GM10248 (cell line): ENCODE measurements at places on chromosomes 11 and 22.
A peak's percentile ranks its signal among the peaks of the same experiment; 100 is the strongest.

DNA sequence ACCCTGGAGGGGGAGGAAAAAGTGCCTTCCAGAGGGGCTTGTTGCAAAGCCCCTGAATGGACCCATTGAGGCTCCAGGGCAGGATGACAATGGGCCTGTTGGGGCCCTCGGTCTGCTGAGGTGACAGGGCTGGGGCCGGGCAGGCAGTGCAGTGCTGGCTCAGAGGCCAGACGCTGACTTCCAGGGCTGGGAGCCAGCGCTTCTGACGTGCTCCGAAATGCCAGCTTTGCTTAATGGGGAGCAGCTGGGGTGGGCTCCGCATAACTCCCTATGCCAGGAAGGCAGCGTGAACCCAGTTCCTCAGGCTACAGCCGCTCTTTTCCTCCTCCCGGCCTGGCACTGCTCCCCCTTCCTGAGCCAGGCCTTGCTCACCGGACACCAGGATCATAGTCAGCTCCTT, 17.7 kb downstream of the NAV2 start:
- DNase-seq: no peak

DNA sequence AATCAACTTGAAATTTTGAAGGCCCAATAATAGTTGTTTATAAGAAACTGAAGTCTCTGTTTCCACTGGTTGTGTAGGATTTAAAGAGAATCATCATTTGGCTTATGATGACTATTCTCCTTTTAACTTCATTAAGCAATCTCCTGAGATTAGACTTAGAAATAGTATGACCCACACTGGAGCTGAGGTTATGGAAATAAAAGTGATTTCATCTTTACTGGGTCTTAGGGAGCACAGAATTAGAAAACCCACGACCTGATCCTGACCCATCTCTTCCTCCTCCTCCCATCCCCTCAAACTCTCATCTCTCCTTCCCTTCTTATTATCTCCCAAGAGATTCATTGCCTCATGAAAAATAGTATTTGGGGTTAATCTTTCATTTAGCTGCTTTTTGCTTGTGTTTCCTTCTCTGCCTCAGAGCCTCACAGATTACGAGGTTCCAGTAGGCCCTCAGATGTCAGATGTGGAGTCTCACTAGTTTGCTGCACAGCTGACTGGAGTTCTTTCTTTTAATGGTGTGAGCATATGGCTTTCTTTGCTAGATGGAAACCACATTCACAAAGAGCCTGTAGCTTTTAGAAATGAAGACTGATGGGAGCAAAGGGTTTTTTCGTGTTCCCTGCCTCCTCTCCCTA, 85.0 kb downstream of the ALX4 start:
- no peak for DNase-seq

- DNase-seq: no peak
Observed at GRCh38 chr22:43974028-43974545, 18.8 kb downstream of the SAMM50 start.

DNA sequence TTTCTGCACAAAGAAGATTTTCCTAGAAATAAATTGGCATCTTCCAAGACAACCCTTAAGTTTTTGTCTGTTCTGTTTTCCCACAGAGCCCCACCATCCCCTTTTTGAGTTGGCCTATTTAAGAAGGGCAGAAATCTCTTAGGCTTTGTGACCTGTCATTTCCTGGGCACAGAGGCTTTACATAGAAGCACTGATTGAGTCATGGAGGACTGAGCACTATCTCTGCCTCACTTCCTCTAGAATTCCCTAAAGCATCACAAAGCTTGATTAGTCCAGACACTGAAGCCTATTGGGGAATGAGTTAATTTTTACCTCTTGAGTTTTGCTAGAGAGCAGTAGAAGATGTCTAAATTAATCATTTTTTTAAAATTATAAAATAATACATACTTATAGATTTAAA, 25.4 kb downstream of the TRIM44 start:
- DNase-seq: no peak

- DNase-seq: peak; percentile 9
Observed at GRCh38 chr11:103109818-103110388, 677 bp downstream of the DYNC2H1 start.

DNA sequence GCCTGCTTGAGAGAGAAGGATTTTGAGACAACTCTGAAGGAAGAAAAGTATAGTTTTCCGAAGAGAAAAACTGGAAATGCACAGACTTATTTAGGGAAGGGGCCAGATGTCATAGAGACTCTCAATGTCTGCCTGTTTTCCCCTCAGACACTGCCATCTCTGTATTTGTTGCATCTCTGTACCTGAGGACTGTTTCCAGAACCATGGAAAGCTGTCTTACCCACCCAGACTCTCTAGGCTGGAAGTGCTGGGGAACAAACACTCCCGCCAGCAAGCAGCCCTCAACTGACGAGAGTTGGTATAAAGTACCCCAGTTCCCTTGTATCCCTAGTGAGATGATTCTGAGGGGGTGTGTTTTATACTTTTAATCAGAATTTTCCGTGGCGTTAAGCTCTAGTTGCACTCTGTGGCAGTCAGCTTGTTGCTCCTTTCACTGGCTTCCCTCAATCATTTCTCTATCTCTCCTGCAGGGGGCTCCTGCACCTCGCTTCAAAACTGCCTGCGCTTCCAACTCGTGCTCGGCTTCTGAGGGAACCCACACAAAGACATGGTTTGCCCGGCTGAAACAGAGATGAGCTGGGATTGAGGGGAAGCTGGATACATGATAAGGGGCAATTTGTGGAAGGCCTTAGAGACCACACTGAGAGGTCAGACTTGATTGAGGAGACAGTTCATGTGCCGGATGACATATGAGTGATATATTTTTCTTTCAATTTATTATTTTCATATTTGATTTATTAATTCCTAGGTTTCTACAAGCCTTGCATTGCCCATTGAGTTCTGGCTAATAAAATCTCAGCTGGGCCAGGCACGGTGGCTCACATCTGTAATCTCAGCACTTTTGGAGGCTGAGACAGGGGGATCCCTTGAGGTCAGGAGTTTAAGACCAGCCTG, 36.9 kb upstream of the CLPB start:
- DNase-seq: peak; percentile 69

DNA sequence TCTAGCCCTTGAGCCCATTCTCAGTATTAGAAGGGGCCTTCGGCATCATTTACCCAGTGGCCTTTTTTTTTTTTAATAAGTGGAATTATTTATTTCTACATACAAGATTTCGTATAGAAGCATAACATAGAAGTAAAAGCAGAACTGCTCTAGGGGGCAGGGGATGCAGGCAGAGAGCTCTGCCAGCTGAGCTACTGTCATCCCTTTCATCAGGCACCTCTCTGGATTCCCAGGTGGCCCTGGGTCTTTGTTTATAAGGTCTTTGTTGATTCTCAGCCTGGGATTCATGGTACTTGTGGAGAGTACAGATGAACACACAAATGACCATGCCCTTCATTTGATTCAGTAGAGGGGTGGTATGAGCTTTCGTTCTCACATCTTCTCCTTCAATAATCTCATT, 66.4 kb downstream of the GAB2 start:
- no peak for DNase-seq

GRCh38 chr11:19055016-19055415, 5.5 kb downstream of the MRGPRX2 start:
- no peak for DNase-seq

DNA sequence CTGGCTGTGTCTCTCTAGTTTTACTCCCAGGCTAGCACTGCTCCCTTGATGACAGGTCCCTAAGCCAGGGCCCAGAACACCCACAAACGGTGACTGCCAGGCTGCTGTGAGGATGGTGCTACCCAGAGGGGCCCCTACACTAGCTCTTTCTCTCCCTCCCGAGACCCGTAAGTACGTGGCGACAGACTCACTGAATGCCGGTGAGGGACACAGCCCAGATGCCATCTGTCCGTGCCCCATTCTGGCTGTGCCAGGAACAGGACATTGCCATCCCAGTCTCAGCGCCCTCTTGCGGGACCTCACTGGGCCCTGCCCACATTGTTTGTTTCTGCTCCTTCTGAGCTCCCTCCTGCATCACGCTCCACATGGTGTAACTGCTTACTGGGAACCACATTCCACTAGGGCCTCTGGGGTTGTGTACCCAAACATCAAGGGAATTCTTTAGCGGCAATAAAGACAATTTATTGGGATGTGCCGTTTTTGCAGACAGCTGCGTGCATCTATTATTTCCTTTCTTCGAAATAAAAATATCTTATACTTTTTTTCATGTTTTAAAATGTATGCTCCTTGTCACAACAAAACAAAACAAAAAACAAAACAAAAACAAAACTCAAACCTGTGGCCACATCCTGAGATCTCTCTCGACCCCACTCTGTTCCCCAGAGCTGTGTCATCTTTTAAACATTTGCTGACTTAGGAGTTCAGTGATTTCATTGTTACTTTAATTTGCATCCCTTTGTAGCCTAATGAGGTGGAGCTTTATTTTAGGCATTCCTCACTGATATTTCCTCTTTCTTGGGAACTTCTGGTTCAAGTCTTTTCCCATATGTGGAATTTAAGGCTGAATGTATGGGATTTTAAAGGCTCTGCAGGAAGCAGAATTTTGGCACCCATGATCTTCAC, 4.4 kb upstream of the TPCN2 start:
- no peak for DNase-seq

GRCh38 chr11:3165916-3166267, 782 bp upstream of the OSBPL5 start:
- DNase-seq: no peak

- DNase-seq: no peak
Observed at GRCh38 chr22:46187862-46188261, 37.5 kb downstream of the PPARA start.

DNA sequence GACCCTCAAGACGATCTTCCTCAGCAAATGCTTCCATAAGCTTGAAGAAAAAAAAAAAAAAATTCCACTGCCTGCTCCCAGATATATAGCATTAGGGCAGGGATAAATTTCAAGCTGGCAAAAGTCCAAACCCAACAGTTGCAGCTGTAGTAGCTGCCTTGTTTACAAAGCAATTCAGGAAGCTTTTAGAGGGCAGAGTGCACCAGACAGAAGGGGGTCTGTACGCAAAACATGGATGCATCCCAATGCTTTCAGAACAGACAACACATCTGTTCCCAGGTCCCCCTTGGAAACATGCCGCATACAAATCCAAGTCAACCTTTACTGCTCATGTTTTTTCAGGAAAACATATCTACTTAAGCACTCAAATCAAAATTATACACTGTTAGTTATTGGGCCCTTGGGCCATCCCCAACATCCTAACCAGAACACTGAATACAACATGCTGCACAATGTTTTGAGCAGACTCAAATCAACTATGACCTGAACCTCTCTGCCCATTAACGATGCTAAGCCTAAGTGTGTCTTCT, 94.5 kb downstream of the CADM1 start:
- DNase-seq: no peak

GRCh38 chr22:48897645-48898370, 929.9 kb downstream of the BRD1 start:
- DNase-seq: no peak

DNA sequence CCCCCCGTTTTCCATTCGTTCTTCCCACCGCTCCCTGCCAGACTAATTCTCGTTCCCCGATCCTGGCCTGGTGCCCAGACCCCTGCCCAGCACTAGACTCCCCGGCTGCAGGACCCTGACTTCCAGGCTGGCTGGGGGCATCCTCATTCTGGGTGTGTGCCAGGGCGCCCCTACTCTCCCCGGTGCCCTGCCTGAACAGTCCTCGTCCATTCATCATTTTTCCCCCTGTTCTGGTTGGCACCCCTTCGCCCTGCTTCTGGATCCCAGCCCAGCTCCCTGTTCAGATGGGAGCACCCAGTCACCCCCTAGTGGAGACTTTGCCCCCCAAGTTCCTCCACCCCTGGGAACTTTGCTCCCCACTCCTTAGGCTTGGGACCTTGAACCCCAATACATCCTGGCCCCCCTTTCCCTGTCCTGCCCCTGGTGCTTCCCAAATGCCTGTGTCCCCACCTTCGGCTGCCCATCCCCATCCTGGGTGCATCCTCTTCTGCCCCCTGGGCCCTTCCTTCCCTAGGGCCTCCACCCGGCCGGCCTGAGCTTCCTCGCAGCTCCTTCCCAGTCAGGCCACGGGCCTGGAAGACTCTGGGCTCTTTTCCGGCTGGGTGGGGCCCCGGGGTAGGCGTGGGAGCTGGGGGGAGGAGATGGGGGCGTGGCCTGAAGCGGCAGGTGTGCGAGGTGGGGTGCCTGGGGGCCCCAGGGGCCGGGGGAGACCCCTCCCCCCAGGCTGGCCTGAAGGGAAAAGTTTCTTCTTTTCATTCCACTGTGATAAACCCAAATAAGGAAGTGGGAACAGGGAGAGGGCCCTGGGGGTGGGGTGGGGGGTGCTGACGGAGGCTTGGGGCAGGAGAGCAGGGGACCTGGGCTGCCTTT, 908 bp downstream of the PLCB3 start:
- peak; percentile 50 for DNase-seq

- DNase-seq: no peak
Observed at GRCh38 chr22:21942407-21943343, 10.0 kb downstream of the PPM1F start.
